Endodermal cell (in vitro differentiated cells): ENCODE measurements at places on chromosomes 3 and 15. TPM values are rescaled to one million over a fixed set of nuclear protein-coding genes. Genes with fewer than 3 reads are reported as not detected.

HTR3E gene
- not detected in 3 replicates for total RNA-seq

DNA sequence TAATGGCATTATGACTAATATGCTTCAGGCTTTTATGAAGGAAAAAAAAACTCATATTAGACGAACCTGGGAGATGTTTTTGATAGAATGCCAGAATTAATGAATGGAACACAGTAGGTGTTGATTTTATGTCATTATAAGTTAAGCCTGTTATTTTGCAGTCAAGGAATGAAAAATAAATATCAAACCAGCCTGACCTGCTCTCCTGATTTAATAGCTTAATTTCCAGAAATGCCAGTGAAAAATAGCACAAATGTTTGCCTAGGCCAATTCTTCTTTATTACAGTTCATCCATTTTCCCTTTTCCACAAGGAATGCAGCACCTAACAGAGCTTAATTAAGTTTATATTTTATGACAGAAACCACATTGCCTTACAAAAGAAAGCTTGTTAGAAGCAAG, 292.0 kb downstream of the TBL1XR1 start:
- no peak overlapping the region for H3K4me3 ChIP-seq
- no peaks in the 10 kb centered on the region for H3K4me1 ChIP-seq
- no peak overlapping the region for H3K27ac ChIP-seq
- no peak for DNase-seq
- no peaks in the 10 kb centered on the region for H3K27me3 ChIP-seq
- no peaks in the 10 kb centered on the region for H3K36me3 ChIP-seq

DNA sequence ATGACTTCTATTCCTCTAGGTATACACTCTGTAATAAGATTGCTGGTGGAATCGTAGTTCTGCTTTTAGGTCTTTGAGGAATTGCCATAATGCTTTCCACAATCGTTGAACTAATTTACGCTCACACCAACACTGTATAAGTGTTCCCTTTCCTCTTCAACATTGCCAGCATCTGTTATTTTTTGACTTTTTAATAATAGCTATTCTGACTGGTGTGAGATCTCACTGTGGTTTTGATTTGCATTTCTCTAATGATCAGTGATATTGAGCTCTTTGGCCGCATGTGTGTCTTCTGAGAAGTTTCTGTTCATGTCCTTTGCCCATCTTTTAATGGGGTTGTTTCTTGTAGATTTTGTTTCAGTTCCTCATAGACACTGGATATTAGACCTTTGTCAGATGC, 12.8 kb downstream of the NXPE3 start:
- H3K36me3 ChIP-seq: peaks cover 4% of the 10 kb centered on the region
- no peak for DNase-seq
- H3K27ac ChIP-seq: no peak overlapping the region
- H3K4me1 ChIP-seq: no peaks in the 10 kb centered on the region
- no peaks in the 10 kb centered on the region for H3K27me3 ChIP-seq

GRCh38 chr15:70362886-70363285, 265.2 kb upstream of the TLE3 start:
- DNase-seq: peak; percentile 87
- no peaks in the 10 kb centered on the region for H3K27me3 ChIP-seq
- H3K27ac ChIP-seq: no peak overlapping the region
- H3K36me3 ChIP-seq: no peaks in the 10 kb centered on the region
- no peaks in the 10 kb centered on the region for H3K4me1 ChIP-seq

GRCh38 chr3:178513546-178514380, 22.5 kb upstream of the KCNMB2 start:
- no peaks in the 10 kb centered on the region for H3K36me3 ChIP-seq
- no peaks in the 10 kb centered on the region for H3K4me1 ChIP-seq
- H3K4me3 ChIP-seq: no peak overlapping the region
- no peak overlapping the region for H3K27ac ChIP-seq
- H3K27me3 ChIP-seq: no peaks in the 10 kb centered on the region
- DNase-seq: no peak

GRCh38 chr3:136750897-136751315, 1.3 kb downstream of the STAG1 start:
- H3K4me1 ChIP-seq: peaks cover 8% of the 10 kb centered on the region
- no peak for DNase-seq
- H3K4me3 ChIP-seq: peak overlapping the region; percentile 90

- DNase-seq: no peak
- H3K4me1 ChIP-seq: no peaks in the 10 kb centered on the region
- no peak overlapping the region for H3K27ac ChIP-seq
- no peaks in the 10 kb centered on the region for H3K27me3 ChIP-seq
- H3K4me3 ChIP-seq: peak overlapping the region; percentile 88
Measured at GRCh38 chr3:126084768-126085180, 850 bp upstream of the SLC41A3 start.

- H3K27ac ChIP-seq: no peak overlapping the region
- H3K36me3 ChIP-seq: no peaks in the 10 kb centered on the region
- H3K27me3 ChIP-seq: no peaks in the 10 kb centered on the region
- no peak for DNase-seq
Measured at GRCh38 chr3:136068708-136069107, 103.2 kb downstream of the PPP2R3A start.
